Suprapubic skin (tissue), 4 donors: ENCODE measurements at places on chromosomes 12 and 14.

DNA sequence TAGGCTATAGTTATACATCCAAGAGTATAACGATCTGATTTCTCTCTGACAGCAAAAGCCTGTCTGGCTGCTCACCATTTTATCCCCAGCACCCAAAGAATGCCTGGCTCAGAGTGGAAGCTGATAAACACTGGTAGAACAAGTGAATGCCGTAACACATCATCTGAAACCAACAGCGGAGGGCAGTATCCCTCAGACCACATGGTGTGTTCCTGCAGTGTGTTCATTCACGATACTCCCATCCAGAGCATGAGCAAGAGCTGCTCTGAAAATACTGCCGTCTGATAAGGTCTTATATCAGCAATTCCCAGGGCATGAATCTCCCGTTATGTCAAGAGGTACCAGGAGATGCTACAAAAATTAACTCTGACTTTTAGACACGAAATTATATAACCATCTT, 95.9 kb downstream of the TTC7B start:
- no peak for DNase-seq

GRCh38 chr14:53855127-53855526, 101.5 kb downstream of the BMP4 start:
- no peak for DNase-seq

- no peak for DNase-seq
Observed at GRCh38 chr12:121590476-121591143, 9.8 kb upstream of the KDM2B start.

GRCh38 chr12:128025589-128026245, 241.3 kb upstream of the TMEM132C start:
- DNase-seq, result no peak

DNA sequence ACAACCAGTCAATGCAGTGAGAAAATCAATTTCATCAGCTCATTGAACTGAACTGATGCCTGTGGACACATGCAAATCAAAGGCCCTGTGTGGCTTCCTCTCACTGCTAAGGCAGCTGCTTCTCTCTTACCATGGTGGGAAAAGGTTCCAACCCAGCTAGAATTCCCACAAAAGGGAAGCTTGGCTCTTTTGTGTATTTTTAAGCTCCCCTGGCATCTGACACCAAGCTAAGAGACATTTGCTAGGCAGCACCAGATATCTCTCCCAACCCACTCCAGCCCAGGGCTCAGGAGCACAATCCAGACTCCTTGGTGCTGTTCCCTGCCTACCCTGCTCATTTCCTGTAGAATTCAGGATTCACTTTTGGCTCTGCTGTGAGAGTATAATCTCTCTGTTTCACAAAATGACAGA, 129.6 kb downstream of the GXYLT1 start:
- no peak for DNase-seq

- DNase-seq, result no peak
Observed at GRCh38 chr12:38732761-38733160, 172.6 kb downstream of the CPNE8 start.
